ENCODE measurements at places on chromosomes 12 and 14.

DNA sequence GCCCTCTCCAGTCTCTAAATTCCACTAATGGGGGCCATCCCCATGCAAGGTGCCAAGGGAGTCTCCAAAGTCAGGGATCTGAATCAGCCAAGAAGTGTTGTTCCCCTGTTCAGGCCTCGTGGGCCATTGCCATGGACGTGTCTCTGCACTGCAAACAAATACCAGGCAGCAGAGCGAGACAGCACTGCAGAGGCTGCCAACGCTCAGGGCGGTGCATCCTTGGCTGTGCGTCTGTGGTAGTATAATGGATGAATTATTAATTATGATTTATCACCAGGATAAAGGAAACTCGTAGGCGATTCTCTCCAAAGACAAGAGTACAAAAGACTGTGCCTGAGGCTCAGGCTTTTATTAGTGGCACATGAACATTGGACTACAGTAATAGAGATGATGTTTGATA lies 122.3 kb upstream of the NTF3 start:
- peak; percentile 4 for DNase-seq

DNA sequence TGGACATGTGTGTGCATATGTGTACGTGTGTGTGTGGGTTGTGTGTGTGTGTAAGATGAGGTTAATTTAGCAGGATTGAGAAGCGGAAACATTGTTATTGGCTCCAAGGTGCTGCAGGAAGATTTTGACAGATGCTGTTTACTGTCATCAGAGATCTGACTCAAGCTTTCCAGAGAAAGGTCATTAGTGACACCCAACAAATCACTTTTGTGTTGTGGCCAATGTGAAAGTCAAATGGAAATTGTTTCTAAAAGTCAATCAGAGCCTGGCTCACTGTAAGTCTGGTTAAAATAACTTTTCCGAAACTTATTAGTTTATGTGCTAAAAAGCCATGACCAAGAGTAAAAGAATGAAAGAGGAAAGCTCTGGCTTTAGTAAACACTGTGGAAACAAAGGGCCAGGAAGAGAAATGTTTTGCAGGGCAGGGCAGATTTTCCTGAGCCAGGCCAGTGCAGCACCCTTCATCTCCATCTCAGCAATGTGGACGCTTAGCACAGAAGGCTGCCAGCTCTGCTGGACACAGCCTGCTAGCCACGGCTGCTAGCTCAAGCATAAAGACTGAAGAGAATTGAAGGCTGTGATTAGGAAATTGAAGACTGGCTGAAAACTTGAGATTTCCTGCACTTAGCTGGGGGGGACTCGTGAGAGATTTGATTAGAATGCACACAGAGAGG lies 235.8 kb downstream of the NEDD1 start:
- DNase-seq = no peak

GRCh38 chr12:26125400-26126339 lies 833 bp upstream of the BHLHE41 start:
- DNase-seq = peak; percentile 66

GRCh38 chr12:118520214-118521035 lies 144.1 kb downstream of the SUDS3 start:
- DNase-seq = no peak

DNA sequence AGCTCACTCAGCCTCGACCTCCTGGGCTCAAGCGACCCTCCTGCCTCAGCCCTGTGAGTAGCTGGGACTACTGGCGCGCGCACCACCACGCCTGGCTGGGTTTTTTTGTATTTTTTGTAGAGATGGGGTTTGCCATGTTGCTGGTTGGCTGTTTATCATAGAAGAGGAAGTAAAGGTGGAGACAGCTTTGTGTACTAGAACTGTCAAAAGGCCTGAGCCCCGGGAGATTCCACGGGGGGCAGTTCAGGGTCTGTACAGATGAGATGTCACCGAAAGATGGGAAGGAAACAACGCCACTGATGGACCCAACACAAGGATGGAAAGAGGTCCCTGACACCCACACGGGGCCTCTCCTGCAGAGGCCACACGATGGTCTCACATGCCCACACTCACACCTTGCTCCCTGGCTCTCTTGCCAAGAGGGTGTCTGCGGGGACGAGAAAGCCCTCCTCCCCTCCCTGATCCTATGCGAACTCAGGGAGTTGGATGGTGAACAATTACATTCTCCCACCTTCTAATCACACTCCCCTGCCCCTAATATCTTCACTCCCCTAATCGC lies 66.6 kb downstream of the KDM2B start:
- no peak for DNase-seq

- DNase-seq = no peak
Observed at GRCh38 chr12:10607885-10608458, 5.4 kb downstream of the MAGOHB start.

GRCh38 chr12:5737778-5738177 lies 207.3 kb downstream of the ANO2 start:
- DNase-seq = no peak

GRCh38 chr12:11814374-11814773 lies 164.9 kb downstream of the ETV6 start:
- DNase-seq = peak; percentile 78

DNA sequence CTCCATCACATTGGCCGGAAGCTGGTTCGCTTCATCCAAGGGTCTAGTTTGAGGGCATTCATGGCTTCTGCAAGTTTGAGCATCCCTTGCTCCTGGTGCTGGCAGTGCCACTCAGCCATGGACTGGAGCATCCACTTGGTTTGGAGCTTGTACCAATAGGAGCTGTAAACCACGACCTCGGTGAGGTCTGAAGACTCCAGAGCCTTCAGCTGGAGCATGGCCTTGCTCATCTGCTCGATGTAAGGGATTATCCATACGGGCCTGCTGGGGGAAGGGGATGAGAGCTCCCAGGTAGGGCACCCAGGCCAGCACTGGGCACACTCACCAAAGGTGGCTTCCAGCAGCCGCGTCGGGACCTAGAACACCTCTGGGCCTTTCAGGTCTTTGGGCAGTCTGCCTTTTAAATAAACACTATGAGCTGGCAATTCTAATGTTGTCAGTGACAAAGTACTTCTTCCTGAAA lies 13.5 kb downstream of the FOS start:
- no peak for DNase-seq

DNA sequence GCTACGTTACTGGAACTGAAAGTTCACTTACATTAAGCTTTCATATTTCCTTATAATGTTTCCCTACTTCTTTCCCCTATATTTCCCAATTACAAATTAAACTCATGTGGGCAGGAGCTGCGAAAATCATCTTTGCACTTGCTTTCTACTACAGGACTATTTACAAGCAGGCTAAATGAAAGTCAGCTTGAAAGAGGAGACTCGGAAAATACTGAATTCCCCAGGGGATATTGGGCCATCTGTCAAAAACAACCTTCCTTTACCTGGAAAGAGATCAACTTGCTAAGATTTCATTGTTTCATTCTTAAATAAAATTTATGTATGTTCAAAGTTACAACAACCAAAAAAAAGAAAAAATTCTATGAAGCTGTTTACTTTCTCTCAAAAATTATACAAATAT lies 92.8 kb upstream of the BBS10 start:
- DNase-seq = no peak

GRCh38 chr12:27535318-27535717 lies 11.3 kb downstream of the PPFIBP1 start:
- DNase-seq = no peak

GRCh38 chr12:129428240-129428936 lies 475.4 kb downstream of the TMEM132D start:
- no peak for DNase-seq

- no peak for DNase-seq
Observed at GRCh38 chr14:72332046-72332445, 399.8 kb downstream of the RGS6 start.

- DNase-seq = peak; percentile 72
Observed at GRCh38 chr14:75982266-75983018, 647 bp upstream of the TGFB3 start.

- DNase-seq = no peak
Observed at GRCh38 chr12:95408201-95408600, 65.8 kb upstream of the METAP2 start.

DNA sequence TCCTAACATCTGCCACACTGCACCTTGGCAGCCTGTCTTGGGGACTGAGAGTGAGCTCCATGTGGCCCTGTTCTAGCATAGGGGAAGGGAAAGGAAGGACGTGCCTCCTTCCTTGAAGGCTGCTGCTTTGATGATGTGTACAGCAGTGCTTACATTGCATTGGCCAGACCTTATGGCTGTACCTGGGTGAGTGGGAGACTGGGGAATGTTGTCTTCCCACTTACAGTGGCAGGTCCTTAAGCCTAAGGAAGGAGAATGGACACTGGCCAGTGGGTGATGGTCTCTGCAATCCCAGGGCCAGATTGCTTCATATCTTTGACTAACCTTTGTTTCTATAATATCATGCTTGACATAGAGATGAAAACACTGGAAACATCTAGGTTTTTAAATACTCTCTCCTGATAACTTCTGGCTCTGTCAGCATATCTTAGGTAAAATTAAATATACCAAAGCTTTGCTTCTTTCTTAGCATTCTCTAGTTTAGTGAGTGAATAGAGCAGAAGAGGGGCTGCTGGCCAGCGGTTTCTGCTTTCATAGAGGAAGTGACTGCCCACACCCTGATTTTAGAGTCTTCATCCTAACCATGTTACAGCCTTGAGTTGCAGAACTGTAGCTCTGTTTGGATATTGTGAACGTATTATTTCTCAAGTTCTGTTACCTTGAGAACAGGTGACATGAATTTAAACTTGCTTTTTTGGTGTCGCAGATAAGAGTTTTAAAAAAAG lies 27.2 kb downstream of the KLC1 start:
- peak; percentile 56 for DNase-seq

- no peak for DNase-seq
Observed at GRCh38 chr12:56980268-56980667, 22.9 kb upstream of the RDH16 start.

- DNase-seq = peak; percentile 26
Observed at GRCh38 chr12:118063576-118064391, 2.8 kb upstream of the WSB2 start.

- no peak for DNase-seq
Observed at GRCh38 chr12:65731771-65732170, 92.5 kb upstream of the HMGA2 start.

GRCh38 chr12:57744194-57744776 lies 554 bp upstream of the TSPAN31 start:
- DNase-seq = peak; percentile 94

DNA sequence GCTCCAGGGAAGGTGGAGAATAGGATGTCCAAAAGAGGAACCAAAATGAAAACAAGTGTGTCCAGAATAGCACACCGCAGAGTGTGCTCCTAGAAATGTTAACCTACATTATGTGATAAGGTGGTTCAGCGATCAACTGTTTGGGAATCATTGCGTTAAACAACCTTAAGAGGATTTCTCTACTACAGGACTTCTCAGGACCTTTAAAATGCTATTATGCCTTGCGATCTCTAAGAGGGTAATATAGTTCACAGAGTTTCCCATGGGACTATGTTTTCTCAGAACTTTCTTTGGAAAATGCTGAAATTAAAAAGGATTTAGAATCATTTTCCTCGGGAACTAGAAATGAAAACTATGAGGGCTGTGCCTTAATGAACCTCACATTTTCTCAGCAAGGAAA lies 1.8 kb downstream of the GLT8D2 start:
- DNase-seq = no peak

- peak; percentile 92 for DNase-seq
Observed at GRCh38 chr12:108565976-108566375, 3.6 kb downstream of the ISCU start.

DNA sequence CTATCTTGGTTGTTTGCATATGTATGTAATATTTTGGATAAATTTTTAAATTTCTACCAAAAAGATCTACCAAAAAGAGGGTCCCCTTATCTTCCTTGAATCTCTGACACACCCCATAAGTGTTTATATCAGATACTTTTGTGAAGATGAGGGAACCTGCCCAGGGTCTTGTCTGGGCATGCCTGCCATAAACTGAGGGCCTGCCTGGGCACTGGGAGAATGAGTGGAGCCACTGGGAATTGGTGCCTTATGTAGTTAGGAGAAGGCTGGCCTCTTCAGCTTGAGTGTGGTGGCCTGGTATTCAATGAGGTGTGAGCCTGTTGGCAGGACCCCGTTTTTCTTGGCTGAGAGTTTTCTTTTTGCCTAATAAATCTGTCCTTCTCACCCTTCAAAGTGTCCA lies 46.5 kb downstream of the OR9K2 start:
- DNase-seq = no peak

DNA sequence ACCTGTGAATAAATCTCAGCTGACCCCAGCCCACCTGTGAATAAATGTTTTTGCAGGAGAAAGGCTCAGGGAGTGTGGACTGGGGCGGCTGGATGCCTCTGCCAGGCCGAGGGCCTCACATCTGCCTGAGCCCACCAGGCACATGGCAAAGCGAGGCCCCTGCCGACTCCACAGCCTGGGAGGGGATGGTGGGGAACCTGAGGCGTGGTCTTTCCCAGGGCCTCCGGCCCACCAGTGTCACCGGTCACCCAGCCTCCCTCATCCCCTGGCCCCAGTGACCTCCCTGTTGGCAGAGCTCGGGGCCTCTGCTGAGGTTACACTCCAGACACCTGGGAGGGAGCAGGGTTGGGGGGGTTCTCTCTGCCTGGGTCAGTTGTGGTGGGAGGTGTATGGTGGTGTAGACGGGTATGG lies 8.2 kb downstream of the NOC4L start:
- DNase-seq = no peak

All from foreskin fibroblast (primary cell).